Activated CD8-positive, alpha-beta memory T cell treated with anti-CD3 and anti-CD28 coated beads for 24 hours (primary cell): ENCODE measurements at places on chromosomes 12 and 14.

DNA sequence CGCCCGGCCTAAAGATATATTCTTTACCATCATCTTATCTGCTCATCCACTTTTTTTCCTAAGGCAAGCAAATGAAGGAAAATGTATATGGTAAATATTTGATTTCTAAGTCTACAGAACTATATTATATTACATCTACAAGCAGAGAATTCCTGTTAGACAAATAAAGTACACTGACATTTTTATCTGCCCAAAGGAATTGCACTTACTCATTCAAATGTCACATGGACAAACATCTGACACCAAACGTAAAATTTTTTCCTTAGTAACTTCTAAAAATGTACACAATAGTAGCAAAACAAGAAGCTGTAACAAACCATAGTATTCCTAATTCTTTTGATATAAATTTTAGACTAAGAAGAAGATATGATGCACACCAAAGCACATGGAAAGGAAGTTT is 51.0 kb downstream of the SPPL3 start:
- no peak for DNase-seq

DNA sequence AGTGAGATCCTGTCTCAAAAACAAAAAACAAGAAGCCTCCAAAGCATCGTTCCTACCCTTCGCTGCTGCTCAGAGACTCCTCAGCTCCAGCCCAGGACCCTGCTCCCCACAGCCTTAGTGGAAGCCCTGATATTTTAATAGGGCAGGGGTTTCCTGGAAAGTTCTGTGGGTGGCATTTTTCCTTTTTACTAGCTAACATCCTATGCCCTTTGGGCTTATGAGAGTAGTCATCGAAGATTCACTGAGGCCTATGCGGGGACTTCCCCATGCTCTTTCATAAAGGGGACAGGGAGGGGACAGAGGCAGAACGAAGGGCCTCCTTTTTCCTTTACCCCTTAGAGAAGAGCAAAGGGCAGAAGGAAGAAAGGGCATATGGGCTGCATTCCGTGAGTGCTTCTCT is 8.3 kb downstream of the LAG3 start:
- DNase-seq: no peak

DNA sequence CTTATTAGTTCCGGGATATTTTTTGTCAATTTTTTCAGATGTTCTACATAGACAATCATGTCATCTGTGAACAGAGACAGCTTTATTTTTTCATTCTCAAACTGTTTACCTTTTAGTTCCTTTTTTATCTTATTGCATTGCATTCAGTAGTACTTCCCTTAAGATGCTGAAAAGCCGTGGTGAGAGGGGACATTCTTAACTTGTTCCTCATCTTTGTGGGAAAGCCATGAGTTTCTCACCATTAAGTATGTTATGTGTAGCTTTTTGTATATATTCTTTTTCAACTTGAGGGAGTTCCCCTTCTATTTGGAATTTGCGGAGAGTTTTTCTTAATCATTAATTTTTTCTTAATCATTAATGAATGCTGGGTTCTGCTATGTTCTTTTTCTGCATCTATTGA is 1727.1 kb upstream of the SEL1L start:
- DNase-seq: no peak

DNA sequence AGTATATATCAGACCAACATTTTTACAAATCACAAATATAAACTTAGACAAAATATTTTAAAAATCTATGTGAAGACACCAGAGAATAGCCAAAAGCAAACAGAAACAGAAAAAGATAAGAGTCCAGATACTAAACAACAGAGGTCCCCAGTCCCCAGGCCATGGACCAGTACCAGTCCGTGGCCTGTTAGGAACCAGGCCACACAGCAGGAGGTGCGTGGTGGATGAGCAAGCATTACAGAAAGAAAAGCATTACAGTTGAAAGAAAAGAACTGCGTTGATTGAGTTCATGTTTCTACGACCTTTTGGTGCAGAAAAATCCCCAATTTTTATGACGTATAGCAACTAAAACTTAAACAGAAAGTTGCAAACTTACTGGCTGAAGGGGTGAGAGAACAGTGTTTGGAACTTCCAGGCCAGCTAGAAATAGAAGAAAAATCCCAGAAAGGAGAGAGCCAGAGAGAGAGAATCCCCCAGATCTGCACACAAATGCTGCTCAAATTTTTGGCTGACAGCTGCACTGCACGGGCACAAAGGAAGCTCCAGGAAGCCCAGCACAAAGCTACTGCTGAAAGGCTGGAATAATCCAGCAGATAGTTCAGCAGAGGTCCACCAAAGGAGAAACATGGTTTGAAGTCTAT is 159.6 kb upstream of the C14orf180 start:
- DNase-seq: no peak

DNA sequence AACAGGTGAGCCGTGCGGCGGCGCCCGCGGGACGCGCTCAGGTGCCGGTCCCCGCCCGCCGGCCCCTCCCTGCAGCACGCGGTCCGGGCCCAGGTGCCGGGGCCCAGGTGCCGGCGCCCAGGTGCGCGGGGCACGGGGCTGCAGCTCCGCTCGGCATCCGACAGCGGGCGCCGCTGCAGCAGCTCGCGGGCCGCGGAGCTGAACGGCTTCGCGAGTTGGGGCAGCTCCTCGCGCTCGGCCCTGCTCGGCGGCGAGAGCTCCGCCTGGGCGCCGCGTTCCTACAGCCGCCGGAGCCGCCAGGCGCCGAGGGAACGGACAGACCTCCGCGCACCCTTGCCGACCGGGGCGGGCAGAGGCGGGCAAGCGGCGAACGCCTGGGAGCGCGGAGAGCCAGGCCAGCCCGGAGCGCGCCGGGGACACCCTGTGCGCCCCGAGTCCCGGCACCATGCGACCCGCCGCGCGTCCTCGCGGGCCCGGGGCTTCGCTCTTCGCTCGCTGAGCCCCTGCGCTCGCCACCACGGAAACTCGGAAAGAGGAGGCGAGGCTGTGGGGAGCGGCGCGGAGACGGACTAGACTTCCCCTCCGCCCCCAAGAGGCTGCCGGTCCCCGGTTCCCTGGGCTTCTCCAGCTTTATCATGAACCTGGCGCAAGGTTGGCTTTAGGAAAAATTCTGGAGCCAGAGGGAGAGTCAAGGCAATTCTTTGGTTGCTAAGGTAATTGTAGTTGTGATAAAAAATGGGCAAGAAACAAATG is at the start of gene RGS6:
RGS6 (plus strand) TSS at position 201 of the 753 bp plus-strand sequence.
- DNase-seq: peak; percentile 61

- DNase-seq: no peak
Measured at GRCh38 chr12:92544322-92544721, 158.5 kb upstream of the PLEKHG7 start.

DNA sequence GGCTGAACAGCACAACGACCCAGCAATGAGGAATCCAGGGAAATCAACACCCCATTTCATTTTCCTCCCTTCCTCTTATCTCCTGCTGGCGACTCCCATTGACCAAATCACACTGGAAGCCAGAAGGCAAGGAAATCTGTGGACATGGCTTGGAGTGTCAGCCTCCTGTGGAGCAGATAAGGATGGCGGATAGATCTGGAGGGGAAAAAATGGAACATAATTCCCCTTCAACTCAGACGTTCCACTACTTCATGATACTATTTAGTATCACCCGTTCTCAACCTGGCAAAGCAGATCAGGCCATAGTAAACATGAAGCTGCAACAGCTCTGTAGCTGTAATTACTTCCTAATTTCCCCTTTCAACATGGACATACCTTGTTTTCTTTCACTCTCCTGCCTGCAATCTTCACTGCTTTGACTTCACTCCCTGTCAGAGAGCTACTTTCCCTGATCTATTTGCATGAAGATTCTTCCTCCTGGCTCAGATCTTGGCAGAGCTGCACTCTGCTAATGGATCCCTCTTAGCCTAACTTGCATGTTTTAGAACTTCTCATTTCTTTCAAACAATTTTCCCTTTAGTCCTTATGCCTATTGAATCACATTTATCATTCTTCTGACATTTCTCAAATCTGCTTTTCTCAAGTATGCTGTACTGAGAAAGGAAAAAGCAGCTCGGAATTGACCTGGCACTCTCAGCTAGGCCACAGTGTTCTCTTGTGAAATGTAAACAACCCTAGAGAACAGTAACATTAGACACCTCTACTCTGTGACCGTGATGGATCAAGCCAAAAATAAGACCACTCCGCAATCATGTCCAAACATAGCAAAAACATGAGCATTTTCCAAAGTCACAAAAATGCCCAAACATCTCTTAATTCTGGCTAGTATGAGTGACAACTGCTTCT is 135.1 kb downstream of the ETNK1 start:
- no peak for DNase-seq

GRCh38 chr12:55874443-55874842 is 31.7 kb upstream of the MMP19 start:
- no peak for DNase-seq

DNA sequence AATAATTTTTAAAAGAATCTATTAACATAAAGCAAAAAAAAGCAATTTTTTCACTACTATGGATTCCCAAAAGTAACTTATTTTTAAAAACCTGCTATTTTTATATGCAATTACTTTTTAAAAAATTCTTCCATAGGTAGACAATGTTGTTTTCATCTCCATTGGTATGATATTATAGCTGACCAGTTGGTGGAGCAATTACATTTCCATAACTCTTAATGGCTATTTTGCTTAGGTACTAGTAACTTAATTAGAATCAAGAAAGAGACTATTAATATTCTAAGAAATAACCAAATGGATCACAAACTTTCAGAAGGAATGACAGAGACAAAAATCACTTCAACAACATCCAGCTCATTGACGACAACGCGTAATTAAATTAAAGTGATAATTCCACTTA is 64.7 kb upstream of the PTCSC3 start:
- no peak for DNase-seq

GRCh38 chr12:131700271-131700670 is 10.6 kb upstream of the SFSWAP start:
- peak; percentile 30 for DNase-seq

DNA sequence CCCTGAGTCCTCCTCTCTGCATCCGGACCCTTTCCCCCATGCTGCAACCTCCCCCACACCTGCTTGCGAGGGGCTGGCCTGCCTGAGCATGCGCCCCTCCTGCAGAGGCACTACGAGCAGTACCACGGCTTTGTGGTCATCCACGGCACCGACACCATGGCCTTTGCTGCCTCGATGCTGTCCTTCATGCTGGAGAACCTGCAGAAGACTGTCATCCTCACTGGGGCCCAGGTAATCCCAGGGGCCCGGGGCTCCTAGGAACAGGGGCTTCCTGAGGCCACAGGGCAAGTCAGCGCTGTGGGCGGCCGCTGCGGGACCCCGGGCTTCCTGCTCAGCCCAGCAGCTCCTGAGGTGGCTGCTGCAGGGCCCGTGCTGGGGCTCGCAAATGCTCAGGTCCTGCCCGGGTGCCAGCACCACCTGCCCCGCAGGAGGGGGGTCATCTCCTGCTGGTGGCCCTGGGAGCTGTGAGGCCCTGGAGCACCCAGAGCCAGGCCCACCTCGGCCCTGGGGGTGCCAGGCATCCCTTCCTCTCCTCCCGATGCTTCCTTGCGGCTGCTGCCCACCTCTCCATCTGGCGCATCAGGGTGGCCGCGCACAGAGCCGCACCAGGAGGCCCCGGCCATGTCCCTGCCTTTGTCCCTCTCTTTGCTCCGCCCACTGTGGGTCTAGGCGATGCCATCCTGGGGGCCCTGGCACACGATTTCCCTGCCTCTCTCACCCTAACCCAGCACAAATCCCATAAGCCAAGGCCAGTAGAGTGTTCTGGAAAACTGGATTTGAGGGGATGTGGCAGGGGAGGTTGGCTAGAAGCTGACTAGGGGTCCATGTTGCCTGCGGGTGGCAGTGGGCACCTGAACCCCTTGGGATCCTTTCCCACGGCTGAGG is 10.2 kb downstream of the ASPG start:
- DNase-seq: no peak

DNA sequence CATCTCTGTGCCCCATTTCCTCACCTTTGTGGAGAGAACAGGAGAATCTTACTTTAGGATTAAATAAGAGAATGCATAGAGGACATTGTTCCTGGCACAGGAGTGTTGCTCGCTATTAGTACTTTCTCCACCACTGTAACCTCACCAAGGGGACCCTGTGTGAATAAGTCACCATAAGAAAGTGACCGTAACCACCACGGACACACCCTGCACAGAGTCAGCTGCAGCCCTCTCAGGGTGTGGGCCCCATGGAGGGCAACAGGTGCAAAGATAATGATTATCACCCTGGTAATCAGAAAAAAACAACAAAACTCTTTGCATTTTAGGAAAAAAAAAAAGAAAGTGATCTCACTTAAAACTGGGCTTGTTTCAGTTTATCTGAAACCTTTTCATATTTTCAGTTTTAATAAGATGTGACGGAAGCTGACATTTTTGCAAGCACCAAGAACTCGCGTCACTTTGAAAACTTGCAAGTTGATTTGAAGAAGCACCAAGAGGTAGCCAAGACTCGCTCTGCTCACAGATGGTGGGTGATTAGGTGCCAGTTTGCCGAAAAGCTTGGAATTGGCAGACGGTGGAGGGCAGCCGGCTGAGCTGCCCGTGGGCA is 87.0 kb upstream of the VRK1 start:
- no peak for DNase-seq
